NK-92 treated with Interleukin-12 subunit alpha and Interleukin-12 subunit beta, amount 100 ng/mL, for 24 hours (cell line): ENCODE measurements at places on chromosomes 13 and 19.

GRCh38 chr13:102770435-102770834, 3.2 kb downstream of the TEX30 start:
- DNase-seq: no peak

- peak; percentile 40 for DNase-seq
Measured at GRCh38 chr19:16446724-16447368, 24.9 kb downstream of the EPS15L1 start.

DNA sequence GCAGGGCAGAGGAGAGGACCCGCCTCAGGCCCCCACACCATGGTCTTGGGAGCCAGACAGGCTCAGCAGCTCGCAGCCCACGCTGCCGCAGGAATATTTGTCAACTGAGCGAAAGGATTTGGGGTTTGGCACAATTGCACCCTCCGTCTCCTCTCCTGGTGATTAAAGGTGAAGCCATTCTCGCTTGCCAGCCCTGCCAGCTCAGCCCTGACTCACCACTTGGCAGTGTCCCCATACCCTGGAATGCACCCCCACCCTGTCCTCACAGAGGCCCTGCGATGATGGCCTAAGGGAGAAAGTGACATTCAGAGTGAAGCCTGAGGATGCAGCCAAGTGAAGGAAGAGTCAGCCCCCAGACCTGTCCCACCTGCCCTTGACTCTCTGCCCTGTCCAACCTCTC, 18.8 kb downstream of the CYTH2 start:
- DNase-seq: no peak

GRCh38 chr13:78046331-78046730, 127.7 kb upstream of the EDNRB start:
- no peak for DNase-seq

GRCh38 chr19:35254341-35255297, 5.8 kb downstream of the LSR start:
- no peak for DNase-seq

DNA sequence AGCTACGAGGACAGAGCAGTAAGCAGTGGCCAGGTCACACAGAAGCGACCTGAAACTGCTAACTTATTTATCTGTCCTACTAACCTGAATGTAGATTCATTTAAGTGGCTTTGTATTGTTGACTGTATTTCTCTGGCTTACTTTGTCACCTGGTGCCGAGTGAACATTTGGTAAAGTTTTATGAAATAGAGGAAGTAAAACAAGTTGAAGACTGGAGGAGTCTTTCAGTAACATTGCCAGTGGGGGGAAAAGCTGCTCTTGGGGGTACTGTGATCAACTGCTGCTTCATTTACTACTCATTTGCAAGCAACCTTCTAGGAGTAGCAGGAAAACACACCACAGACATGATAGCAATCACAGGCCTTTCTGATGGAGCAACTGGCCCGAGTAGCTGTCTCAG, 615.0 kb downstream of the FGF9 start:
- no peak for DNase-seq

DNA sequence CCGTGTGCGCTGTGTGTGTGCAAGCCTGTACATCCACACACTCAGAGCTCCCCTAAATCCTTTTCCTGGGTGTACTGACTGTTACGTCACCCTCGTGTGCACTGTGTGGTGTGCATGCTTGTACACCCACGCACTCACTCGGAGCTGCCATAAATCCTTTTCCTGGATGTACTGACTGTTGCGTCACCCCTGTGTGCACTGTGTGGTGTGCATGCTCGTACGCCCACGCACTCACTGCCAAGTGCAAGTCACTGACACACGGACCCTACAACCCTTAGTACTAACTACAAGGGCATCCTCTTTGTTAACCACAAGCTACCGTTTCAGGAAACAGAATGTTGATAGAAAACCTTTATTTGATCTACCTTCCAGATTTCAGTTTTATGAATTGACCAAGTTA, 983.4 kb downstream of the EFNB2 start:
- DNase-seq: no peak

DNA sequence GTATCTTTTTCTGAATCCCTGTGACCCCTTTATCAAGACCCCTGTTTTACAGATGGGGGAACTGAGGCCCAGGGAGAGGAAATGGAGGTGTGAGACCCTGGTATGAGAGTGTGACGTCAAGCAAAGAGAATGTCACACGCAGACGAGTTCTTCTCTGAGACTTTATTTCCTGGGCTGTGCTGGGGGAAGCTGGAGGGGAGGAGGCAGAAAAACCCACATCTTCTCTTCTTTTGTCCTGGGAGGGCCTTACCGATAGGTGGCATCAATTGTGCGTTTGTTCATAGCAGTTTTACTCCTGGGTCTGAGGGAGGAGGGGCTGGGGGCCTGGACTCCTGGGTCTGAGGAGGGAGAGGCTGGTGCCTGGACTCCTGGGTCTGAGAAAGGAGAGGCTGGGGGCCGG, 4.9 kb upstream of the KLK15 start:
- DNase-seq: no peak

GRCh38 chr13:41005704-41006103, 13.4 kb downstream of the ELF1 start:
- DNase-seq: no peak

GRCh38 chr19:39936020-39936419, 1.6 kb upstream of the FCGBP start:
- no peak for DNase-seq

- no peak for DNase-seq
Measured at GRCh38 chr19:5814852-5815246, 10.0 kb downstream of the NRTN start.

DNA sequence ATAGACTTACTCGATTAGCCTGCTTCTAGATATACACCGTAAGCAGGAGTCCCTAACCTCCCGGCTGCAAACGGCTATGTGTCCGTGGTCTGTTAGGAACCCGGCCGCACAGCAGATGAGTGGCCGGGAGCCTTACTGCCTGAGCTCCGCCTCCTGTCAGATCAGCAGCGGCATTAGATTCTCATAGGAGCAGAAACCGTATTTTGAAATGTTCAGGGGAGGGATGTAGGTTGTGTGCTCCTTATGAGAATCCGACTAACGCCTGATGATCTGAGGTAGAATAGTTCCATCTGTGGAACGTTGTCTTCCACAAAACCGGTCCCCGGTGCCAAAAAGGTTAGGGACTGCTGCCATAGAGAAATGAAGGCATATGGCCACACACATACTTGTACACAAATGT, 1491.9 kb downstream of the SLITRK5 start:
- no peak for DNase-seq

GRCh38 chr19:51478381-51479234, at the start of gene CEACAM18:
Gene CEACAM18, plus strand, starts transcription at chr19:51478539.
- DNase-seq: no peak

GRCh38 chr13:99228737-99229691, 28.4 kb downstream of the UBAC2 start:
- no peak for DNase-seq
